ENCODE measurements at places on chromosomes 3 and 15. TPM values are rescaled to one million over a fixed set of nuclear protein-coding genes. Genes with fewer than 3 reads are reported as not detected.

GRCh38 chr3:4396542-4396941, 70.5 kb downstream of the SUMF1 start:
- DNase-seq, result no peak

GRCh38 chr3:128482666-128483656, 10.0 kb downstream of the GATA2 start:
- DNase-seq, result no peak

DNA sequence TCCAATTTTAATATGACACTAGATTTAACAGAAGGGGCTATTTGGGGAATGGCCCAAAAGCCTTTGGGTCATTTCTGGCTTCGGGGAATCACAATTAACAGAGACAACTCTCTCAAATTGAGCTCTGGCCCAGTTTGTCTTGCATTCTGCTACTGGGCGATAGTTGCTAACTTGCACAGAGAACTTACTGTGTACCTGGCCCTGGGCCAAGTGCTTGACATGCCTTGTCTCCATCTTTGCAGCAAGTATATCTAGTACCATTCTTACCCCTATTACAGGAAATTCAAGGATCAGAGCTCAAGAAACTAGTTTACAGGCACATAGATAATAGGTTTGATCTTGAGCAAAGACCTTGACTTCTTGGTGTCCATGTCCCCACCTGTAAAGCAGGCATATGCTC, 175.7 kb downstream of the TMEM108 start:
- DNase-seq, result no peak

DNA sequence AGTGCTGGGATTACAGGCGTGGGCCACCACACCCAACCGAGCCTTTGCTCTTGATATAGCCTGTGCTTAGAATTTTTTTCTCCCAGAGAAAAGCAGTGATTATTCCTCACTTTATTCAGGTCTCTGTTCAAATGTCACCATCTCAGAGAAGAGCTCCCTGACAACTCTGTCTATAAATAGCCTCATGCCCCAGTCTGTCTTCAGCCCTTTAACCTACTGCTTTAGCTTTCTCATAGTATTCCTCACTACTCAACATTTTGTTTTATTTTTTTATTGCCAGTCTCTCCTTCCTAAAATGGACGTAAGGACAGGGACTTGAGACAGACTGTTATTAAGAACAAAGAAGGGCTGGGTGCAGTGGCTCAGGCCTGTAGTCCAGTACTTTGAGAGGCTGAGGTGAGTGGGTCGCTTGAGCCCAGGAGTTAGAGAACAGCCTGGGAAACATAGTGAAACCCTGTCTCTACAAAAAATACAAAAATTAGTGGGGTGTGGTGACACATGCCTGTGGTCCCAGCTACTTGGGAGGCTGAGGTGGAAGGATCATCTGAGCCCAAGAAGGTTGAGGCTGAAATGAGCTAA, 78.7 kb upstream of the TTBK2 start:
- no peak for DNase-seq

GRCh38 chr3:120473389-120473788, 22.6 kb upstream of the FSTL1 start:
- DNase-seq, result no peak

DNA sequence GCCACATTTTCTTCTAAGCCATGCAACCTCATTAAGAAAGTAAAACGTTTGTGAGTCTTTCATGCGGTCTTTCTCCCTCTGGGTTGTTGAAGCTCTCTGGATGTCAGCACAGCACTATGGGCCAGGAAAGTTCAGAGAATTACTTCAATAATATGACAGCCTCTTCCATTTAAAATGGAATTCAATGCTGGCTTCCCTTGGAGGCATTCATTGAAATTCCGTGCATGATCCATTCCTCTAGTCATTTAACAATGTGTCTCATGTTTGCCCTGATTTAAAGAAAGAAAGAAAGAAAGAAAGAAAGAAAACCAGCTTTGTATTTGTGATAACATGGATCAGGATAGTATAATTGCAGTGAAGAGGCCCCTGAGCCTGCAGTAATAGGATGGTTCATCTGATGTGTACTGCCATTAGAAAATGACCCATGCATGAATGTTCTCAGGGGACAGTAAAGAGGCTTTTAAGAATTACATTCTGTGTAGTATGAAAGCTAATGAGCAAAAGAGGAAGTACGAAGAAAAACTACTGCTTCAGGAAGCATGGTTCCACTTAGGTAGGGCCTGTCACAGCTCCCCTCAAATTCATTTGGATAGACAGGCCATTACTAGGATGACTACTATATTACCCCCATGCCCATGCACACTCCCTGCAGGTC, 146.0 kb downstream of the ARPP21 start:
- DNase-seq, result no peak

- peak; percentile 87 for DNase-seq
Observed at GRCh38 chr3:188468662-188469061, 314.7 kb downstream of the LPP start.

- DNase-seq, result peak; percentile 42
Observed at GRCh38 chr3:5126586-5126985, 4.5 kb downstream of the ARL8B start.

GRCh38 chr3:18723206-18723810, 298.2 kb upstream of the SATB1 start:
- no peak for DNase-seq

DNA sequence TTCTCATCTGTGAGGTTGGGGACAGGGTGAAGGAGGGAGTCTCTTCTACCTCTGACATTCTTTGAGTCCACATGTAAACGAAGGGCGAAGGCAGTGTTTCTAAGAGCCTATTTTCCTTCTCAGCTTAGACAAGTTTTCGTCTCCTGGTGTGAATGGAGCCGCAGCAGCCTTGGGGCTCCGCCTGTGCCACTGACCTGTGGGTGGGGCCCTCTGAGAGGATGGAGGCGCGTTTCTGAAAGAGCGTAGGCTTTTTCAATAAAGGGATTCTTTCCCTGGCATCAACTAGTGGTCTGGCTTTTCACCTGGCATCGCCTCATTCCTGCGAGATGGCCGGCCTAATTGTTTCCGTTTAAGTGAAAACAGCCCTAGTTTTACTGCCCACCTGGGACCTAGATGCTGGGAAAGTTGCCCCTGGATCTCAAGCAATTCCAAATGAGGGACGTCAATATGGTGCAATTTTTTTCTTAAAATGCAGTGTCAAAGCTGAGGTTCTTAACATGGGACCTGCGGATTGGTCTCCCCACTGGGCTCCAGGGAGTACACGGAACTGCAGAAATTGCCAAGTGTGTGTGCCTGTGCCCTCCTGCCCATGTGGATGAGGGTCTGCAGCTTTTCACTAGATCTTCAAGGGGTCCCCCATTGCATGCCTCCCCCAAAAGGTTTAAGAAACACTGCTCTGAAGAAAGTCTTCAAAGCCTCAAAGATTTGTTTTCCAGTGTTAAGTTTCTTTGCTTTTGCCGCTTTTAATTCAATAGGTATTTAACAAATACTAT, 958 bp downstream of the GLDN start:
- no peak for DNase-seq

GRCh38 chr3:138135146-138135832, 3.1 kb upstream of the A4GNT start:
- no peak for DNase-seq

- no peak for DNase-seq
Observed at GRCh38 chr3:183259621-183260020, 6.6 kb downstream of the B3GNT5 start.

DNA sequence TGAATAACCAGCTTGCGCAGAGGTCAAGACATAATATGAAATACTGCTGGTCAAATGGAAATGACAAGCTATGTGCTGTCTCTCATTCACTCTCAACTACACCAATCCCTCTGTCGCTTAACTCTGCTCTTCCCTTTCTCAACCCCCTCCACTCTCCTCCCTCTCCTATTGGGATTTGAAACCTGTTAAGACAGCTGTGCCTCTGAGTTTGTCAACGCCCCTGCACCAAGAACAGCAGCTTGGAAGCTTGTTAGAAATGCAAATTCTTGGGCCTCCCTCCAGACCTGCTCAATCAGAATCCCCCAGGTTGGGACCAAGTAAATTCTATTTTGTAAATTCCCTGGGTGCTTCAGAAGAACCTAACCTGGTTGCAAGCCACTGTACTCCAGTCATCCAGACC, 149.7 kb upstream of the ATP2B2 start:
- DNase-seq, result no peak

- no peak for DNase-seq
Observed at GRCh38 chr3:106326941-106327695, 458.3 kb upstream of the CBLB start.

DNA sequence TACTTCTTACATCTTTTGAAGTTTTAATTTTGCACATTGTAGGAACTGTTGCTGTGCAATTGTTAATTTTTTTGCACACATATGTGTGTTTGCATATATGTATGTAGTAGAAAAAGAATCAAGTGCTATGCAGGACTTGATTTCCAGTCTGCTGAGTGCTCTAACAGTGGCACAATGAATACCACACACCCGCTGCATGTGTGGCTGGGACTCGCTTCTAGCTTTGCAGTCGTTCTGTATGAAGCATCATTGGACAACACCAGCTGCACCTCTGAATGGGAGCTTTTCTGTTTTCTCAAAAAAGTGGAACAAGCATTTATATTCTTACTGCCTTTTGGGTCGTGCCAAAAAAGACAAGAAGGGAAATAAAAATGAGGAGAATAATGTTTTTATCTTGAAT, 564.7 kb downstream of the FOXP1 start:
- DNase-seq, result no peak

GUCA1C gene
- not detected for total RNA-seq

SLCO2A1 gene
- 0.59 TPM for total RNA-seq

GOLGA8T gene
- 0.61 TPM for total RNA-seq

DNAH12 gene
- total RNA-seq, result 0.47 TPM

THPO gene
- not detected for total RNA-seq

WDR72 gene
- total RNA-seq, result not detected

PLA2G4E gene
- total RNA-seq, result 0.12 TPM

RHCG gene
- total RNA-seq, result not detected

COMMD2 gene
- 51.2 TPM for total RNA-seq

All from MCF 10A (cell line).